Fibroblast of mammary gland (primary cell): ENCODE measurements at places on chromosomes 3 and 15.

GRCh38 chr3:101702726-101703125 lies 16.2 kb upstream of the RPL24 start:
- DNase-seq, result no peak

- DNase-seq, result no peak
Measured at GRCh38 chr3:62950210-62950609, 75.0 kb upstream of the CADPS start.

- no peak for DNase-seq
Measured at GRCh38 chr15:40904552-40905201, 10.4 kb downstream of the VPS18 start.

GRCh38 chr3:33083958-33084357 lies 13.0 kb downstream of the GLB1 start:
- DNase-seq, result no peak

GRCh38 chr3:37862219-37862902 lies 681 bp downstream of the CTDSPL start:
- peak; percentile 56 for DNase-seq

GRCh38 chr15:68010361-68011153 lies 43.6 kb upstream of the PIAS1 start:
- no peak for DNase-seq

DNA sequence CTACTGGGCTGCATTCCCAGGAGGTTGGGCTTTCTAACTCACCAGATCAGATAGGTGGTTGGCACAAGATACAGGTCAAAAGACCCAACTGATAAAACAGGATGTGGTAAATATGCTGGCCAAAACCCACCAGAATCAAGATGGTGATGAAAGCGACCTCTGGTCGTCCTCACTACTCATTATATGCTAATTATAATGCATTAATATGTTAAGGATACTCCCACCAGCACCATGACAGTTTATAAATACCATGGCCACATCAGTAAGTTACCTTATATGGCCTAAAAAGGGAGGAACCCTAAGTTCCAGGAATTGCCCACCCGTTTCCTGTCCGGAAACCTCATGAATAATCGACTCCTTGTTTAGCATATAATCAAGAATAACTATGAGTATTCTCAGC lies 31.6 kb downstream of the CFAP44 start:
- peak; percentile 14 for DNase-seq

DNA sequence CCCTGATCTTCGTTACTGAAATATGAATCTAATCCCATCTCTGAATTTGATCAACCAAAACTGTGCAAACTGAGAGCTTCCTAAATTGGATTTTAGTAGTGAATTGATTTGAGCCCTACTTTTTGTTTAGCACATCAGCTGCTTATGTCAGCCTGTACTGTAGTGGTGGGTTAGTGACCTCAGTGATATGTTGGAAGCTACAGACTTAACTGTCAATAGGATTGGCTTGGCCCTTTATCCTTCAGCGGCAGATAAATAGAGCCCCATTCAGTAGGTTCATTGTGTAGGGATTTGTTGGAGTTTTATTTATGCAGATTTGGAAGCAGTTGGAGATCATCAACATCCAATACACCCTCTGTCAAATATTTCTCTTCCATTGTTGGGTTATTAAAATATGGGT lies 409.7 kb downstream of the SOX2 start:
- DNase-seq, result no peak

DNA sequence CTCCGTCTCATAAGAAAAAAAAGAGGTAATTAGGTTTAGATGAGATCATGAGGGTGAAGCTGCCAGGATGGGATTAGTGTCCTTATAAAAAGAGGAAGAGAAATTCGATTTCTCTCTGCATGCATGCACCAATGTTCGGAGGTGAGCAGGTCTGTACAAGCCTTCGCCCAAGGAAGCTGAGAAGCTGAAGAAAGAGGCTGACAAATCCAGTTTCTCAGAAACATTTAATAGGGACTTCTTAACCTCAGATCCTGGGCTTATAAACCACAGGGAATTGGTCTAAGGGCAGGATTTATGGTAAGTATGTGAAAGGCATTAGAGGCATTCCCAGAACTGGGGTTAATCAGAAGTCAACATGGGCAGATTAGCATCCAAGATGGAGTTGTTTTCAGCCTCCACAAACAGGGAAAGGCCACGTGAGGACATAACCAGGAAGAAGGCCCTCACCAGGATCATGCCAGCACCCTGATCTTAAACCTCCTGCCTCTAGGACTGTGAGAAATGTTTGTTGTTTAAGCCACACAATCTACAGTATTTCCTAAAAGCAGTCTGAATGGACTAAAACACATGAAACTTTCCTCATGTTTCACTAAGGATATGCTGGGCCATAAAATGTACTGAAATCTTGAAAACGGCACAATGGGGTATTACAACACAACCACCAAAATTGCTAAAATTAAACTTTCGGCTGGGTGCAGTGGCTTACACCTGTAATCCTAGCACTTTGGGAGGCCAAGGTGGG lies 11.3 kb downstream of the SHISA5 start:
- DNase-seq, result peak; percentile 28

DNA sequence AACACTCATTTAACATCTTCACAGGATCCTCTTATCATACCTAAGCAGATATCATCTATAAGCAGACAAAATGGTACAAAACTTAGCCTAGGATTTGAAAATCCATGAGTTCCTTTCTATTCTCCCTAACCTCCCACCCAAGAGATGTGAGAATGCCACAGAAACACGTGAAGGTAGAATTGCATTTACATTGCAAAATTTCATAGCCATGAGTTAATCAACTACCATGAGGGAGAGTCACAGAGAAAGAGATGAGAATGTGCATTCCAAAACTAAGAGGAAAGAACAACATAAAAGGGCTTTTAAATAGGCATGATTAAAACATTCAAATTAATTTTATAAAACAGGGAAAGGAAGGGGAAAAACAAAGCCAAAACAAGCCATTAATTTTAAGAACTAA lies 806.2 kb downstream of the NTRK3 start:
- DNase-seq, result no peak

DNA sequence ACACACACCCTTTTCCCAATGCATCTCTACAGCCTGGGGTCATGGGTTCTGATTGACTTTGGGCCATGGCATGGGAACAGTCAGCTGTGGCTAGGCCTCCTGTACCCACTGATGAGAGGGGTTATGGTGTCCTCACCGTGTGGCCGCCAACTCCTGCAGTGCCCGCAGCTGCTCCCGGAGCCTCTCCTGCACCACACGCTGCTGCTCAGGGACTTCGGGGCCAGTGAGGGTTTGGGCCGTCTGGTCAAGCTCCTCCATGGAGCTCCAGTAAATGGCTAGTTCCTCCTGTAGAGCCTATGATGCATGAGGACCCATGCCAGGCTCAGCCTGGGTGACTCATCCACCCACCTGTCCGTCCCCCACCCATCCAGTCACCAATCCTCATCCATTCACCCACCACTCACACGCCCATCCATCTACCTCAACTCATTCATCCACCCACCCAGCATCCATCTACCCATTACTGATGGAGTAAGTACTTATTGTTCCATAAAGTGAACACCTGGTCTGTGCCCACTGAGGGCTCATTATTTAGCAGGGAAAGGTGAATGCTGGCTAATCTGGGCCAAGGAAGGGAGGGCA lies 21.6 kb downstream of the SPTBN5 start:
- DNase-seq, result peak; percentile 8

DNA sequence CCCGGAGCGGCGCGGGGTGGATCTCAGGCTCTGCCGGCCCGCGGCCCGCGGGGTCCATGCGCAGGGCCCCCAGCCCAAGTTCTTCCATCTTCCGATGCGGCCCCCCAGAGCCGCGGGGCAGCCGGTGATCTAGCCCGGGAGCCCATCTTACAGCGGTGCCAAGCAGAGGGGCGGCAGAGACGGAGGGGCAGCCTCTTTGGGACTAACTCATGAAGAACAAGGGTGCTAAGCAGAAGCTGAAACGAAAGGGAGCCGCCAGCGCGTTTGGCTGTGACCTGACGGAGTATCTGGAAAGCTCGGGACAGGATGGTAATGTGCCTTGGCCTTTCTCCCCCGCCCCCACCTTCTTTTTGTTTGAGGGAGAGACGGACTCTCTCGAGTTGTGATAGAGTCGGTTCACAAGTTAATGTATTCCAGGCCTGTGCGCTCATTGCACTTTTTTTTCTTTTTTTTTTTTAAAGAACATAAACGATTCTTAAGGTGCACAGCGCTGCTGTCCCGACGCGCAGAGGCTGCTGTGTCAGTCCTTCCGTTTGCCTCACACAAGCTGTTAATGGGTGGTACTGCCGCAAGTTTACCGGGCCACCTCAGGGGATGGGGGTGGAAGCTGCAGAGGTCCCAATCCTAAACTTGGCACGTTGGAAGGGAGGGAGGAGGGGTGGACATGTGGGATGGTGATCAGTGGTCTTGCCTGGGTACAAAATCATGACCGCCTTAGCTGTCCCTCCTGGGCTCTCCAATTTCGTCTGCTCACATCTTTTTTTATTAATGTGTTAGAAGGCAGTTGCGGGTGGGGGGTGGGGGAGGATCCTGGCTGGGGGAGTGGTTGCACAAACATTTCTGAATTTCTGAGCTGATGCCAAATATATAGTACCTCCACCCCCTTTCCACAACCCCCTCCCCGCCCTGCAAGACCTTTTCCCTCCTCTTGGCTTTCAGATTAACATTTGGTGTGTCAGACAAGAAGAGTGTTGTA lies 801 bp downstream of the ARHGAP31 start:
- DNase-seq, result peak; percentile 34

- DNase-seq, result no peak
Measured at GRCh38 chr15:96160800-96161199, 169.7 kb upstream of the NR2F2 start.

DNA sequence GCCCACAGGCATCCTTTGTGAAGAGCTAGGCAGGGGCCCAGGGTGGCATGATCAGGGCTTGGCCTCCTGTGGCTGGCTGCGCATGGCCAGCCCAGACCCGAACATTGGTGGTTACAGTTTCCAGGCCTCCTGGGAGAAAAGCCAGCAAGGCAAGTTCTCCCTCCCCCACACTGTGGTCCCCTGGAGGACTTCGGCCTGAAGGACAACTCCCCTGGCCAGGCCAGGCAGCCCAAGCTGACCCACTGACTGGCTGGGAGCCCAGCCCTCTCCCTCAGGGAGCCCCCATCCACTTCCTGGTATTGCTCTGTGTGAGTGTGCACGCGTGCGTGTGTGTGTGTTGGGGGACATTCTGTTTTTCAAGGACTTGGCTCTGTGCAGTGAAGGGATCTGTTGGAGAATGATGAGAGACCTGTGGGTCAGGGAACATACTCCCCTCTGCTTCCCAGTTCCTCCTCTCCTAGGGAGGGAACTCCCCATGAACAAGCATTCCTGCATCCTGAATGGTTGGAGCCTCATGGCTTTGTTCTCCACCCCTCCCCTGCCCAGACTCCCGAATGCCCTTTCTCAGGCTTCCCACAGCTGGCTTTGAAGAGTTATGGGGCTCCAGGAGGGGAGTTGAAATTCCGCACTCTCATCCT lies 29.5 kb downstream of the CORO2B start:
- DNase-seq, result peak; percentile 96

GRCh38 chr3:48851407-48851806 lies 3.7 kb upstream of the PRKAR2A start:
- peak; percentile 20 for DNase-seq
